ENCODE measurements at places on chromosomes 3 and 15. TPM values are rescaled to one million over a fixed set of nuclear protein-coding genes. Genes with fewer than 3 reads are reported as not detected.

DNA sequence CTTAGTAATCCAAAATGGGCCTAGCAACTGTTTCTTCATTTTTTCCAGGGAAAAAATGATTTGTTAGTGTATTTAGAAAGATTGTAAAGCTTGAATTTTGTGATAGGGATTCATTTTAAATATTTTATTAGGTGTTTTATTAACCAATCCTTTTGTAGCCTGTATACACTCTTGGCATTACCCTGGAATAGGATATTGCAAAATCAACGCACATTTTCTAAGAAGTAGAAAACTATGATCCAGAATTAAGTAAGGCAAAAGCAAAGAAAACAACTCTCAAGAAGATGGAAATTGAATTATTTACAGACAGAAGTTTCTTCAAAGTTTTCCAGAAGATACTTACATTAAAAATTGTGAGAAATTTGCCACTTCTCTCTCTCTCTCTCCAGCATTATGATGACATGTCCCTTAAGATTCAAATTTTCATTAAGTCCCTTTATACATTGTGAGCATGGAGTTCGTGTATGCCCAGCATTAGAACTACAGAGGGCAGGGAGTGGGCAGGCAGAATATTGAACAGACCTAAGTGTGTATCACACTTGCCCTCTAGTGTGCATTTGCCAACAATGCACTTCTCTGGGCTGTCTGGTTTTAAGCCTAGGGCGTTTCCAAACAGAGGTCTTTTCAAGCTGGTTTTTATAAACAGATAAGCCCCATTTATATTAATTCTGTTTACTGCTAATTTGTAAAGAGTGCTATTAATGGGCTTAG, 28.5 kb upstream of the CMSS1 start:
- no peaks in the 10 kb centered on the region for H3K27me3 ChIP-seq
- no peak for DNase-seq
- no peaks in the 10 kb centered on the region for H3K4me1 ChIP-seq
- no peak overlapping the region for H3K27ac ChIP-seq

- H3K36me3 ChIP-seq = no peaks in the 10 kb centered on the region
- H3K4me3 ChIP-seq = no peak overlapping the region
- H3K27me3 ChIP-seq = no peaks in the 10 kb centered on the region
- no peak for DNase-seq
- H3K4me1 ChIP-seq = no peaks in the 10 kb centered on the region
These were observed 76.6 kb downstream of the SLC6A11 start for GRCh38 chr3:10892622-10893021.

CSPG5 gene
- not detected for total RNA-seq

DNA sequence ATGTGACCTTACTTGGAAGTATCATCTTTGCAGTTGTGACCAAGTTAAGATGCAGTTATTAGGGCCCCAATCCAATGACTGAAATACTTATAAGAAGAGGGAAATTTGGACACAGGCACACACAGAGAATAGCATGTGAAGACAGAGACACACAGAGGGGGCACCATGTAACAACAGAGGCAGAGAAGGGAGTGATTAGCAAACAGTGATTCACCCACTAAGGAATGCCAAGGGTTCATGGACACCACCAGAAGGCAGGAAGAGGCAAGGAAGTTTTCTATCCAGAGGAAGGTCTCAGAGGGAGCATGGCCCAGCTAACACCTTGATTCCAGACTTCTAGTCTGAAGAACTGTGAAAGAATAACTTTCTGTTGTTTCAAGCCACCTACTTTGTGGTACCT, 25.0 kb downstream of the SIDT1 start:
- H3K4me3 ChIP-seq = no peak overlapping the region
- no peak for DNase-seq
- no peaks in the 10 kb centered on the region for H3K4me1 ChIP-seq
- no peaks in the 10 kb centered on the region for H3K36me3 ChIP-seq

All from uterus (tissue), 4 donors.